NCI-H2029 (cell line): ENCODE measurements at places on chromosomes 13 and 19.

GRCh38 chr19:50264483-50265186, 61.2 kb downstream of the MYH14 start:
- DNase-seq, result no peak

GRCh38 chr13:22644941-22645340, 535.8 kb upstream of the SGCG start:
- DNase-seq, result no peak

GRCh38 chr13:21913010-21913409, 242.1 kb downstream of the FGF9 start:
- DNase-seq, result peak; percentile 45

- DNase-seq, result no peak
Measured at GRCh38 chr19:14385492-14385891, 4.2 kb downstream of the ADGRE5 start.

DNA sequence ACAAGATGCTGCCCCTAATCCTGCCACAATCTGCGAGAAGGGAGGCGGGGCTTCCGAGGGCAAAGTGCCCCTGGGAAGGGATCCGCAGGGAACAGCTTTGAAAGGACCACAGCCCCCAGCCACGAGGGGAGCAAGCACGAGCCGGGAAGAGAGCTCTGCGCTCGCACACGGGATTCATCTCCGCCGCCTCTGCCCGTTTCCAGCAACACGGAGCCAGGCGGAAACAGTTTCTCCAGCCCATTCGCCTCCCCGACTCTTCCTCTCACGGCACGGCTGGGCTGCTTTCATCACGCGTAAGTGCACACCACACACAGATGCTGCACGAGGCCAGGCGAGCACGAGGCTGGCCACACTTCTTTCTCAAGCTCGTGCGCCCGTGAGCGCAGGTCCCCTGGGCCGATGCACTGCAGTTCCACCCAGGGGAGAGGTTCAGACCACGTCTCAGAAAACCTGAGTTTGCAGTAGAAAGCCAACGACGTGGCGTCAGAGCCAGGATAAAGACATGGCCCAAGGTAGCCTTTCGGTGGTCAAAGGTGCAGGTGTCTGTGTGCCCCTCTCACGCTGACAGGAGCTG, 33.6 kb downstream of the NAXD start:
- no peak for DNase-seq

DNA sequence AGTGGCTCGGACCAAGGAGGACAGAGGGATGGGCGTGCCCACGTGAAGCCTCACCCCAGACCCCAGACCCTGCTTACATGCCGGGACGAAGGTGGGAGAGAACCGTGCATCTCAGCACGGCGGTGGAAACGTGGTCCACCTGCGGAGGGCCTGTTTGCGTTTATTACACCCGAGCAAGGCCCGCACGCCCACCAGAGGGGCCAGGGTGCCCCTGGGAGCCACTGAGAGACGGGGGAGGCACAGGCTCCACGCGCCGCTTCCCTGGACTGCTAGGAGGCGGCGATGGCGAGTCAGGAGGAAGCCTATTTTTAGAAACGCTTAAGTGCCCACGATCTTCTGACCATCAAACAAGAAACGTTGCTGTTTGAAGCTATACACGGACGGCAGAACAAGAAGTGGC, 80.7 kb downstream of the ATP11A start:
- DNase-seq, result no peak

DNA sequence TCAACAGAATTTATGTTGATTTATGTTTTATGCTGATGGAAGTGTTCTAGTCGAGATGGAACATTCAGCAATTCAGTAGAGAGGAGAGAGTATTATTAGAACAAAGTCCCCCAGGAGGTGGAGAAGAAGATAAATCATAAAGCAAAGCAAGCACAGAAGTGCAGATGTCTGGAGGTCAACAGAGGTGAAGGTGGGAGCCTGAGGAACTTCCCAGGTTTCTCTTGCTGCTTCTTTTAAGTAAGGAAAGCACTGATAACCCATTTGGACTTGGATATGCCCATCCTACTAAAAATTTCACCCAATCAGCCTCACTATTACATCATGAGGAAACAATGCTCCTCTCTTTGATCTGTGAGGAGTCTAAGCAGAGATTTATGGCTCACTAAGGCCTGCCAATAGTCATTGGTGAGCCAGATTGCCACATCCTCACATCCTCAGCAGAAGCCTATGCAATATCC, 98.8 kb downstream of the EPSTI1 start:
- no peak for DNase-seq

DNA sequence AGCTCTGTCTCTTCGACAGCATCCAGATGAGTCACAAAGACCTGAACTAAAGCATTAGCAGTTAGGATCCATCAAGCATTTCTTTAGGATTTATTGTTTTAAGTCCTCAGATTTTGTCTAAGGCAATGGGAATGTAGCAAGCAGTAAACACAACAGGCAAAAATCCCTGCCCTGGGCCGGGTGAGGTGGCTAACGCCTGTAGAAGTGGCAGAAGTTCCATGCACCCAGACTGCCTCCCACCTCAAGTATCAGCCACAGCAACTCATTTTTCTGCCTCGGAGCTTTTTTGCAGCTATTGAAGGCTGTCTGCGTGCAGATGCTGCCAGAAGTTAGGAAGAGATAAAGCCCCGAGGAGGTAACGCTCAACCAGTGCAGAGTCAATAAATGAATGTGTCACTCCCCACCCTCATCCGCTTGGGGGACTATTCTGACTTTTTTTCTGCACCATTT, 47.1 kb upstream of the MRI1 start:
- DNase-seq, result no peak

GRCh38 chr13:102392481-102393209, 9.2 kb downstream of the FGF14 start:
- DNase-seq, result no peak
